ENCODE measurements at places on chromosomes 13 and 19. TPM values are rescaled to one million over a fixed set of nuclear protein-coding genes. Genes with fewer than 3 reads are reported as not detected.
A peak's percentile ranks its signal among the peaks of the same experiment; 100 is the strongest.

Gene RAD23A
- total RNA-seq = 65.6 TPM

Gene LYL1
- total RNA-seq = 1.4 TPM

Gene LPAR2
- 7.6 TPM for total RNA-seq

Gene NLRP13
- total RNA-seq = not detected

Gene CEACAM3
- not detected for total RNA-seq

Gene ECSIT
- total RNA-seq = 32.8 TPM

Gene LILRB5
- 0.32 TPM for total RNA-seq

GRCh38 chr13:112934078-112934477, 34.9 kb upstream of the MCF2L start:
- ATAC-seq = no peak

- ATAC-seq = no peak
Measured at GRCh38 chr13:94598281-94598680, 2.3 kb upstream of the TGDS start.

- ATAC-seq = peak; percentile 69
Measured at GRCh38 chr13:27533155-27533643, 82.8 kb upstream of the MTIF3 start.

DNA sequence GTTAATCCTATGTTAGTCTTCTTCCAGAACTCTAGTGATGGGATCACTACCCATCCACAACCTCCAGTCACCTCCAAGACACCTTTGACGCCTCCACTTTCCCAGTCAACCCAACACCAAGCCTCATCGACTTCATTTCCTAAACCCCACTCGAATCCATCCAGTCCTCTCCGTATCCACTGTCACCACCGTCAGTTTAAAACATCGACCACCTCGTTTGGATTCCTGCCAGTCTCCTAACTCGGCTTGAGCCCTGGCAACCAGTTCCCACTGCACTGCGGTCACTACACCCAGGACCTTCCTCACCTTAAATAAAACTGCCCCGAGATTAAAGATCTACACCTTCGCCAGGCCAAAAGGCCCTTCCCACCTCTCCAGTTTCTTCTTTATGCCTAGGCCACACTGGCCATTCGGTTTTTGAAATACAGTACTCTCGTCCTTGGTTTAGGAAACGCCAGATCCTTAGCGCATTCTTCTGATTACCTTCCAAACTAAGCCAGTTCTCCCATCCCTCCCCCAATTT, 1.2 kb downstream of the MTIF3 start:
- no peak for ATAC-seq

DNA sequence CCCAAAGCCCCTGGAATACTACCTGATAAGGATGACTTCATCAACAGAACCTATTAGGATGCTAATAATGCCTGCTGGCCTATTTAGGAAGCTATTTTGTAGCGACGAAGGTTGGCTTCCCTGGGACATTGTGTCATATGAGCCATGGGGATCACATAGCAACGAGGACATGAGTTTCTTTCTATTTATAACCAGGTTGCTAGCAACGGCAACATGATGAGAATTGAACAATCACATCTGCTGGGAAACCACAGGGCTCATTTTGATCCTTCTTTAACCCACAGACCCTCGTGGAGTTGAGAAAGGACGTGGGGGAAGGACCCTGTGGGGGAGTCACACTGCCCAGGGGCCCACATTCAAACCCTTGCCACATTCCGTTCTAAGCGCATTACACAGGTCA, 172.2 kb downstream of the COL4A1 start:
- no peak for ATAC-seq

- no peak for ATAC-seq
Measured at GRCh38 chr13:51361106-51361505, 21.6 kb downstream of the SERPINE3 start.

DNA sequence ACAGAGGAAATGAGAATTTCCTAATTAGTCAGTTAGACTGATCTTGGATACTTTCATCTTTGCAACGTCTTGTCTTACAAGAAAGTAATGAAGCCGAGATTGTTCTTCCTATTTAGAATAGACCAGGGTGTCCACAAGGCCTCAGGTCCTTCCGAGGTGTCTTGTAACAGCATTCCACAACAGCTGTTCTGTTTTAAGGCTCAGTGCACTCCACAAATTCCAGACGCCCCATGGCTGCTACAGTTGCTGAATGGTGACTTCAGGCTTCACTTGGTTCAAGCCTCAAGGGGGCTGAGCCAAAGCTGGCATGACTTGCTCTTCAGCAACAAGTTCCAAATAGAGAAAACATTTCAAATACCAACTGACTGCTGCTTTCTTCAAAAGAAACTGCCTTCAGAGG, 143.4 kb downstream of the SHISA2 start:
- ATAC-seq = no peak

- peak; percentile 58 for ATAC-seq
Measured at GRCh38 chr19:39951686-39952085, 17.3 kb upstream of the FCGBP start.

- ATAC-seq = no peak
Measured at GRCh38 chr13:80249516-80250212, 91.3 kb downstream of the SPRY2 start.

- ATAC-seq = no peak
Measured at GRCh38 chr19:36027696-36028095, 5.0 kb downstream of the CLIP3 start.

DNA sequence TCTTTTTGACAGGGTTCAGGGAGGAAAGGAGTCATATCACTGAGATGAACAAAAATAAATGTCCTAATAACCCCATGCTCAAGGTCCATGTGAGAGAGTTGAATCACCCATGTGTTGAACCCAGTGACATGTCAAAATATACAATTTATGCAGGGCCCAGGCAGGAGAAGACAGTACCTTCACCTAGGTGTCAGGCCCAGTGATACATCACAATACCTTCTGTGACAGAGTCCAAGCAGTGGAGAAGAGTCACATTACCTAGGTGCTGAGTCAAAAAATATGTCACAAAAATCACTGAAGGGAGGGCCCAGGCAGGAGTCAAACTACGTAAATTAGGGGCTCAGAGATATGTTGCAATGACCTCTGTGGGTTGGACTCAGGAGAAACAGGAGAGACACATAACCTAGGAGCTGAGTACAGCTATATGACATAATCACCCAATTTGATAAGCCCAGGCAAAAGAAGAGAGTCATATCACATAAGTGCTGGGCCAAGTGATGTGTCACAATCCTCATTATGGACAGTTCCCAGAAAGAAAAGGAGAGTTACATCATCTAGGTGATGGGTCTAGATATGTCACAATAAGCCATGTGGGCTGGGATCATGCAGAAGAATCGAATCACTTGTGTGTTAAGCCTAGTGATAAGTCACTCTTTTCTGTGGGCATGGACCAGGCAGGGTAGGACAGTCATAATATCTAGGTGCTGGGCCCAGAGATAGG, 13.8 kb upstream of the ZNF724 start:
- ATAC-seq = no peak

GRCh38 chr13:79423801-79424642, 18.0 kb upstream of the RBM26 start:
- peak; percentile 52 for ATAC-seq

GRCh38 chr13:21761770-21762169, 90.9 kb downstream of the FGF9 start:
- ATAC-seq = no peak

- peak; percentile 36 for ATAC-seq
Measured at GRCh38 chr19:2289714-2290435, 7.9 kb upstream of the PEAK3 start.

DNA sequence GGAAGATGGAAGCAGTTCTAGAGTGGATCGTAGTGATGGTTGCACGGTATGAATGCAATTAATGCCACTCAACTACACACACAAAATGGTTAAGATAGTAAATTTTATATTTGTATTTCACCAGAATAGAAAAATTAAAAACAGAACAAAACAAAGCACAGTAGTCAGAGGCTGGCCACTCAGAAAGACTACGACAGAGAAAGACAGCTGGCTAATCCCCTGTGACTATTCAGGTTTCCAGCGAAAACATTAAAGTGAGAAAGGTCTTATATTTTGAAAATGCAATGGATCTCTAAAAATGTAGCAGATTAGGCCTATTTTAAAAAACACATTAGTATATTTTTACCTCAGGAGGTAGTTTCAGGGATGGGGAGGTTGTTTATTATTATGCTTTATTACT, 131.3 kb upstream of the POSTN start:
- ATAC-seq = no peak

GRCh38 chr19:4369109-4369887, 25.9 kb downstream of the MPND start:
- peak; percentile 84 for ATAC-seq

- no peak for ATAC-seq
Measured at GRCh38 chr19:2627855-2628254, 74.6 kb downstream of the GNG7 start.

DNA sequence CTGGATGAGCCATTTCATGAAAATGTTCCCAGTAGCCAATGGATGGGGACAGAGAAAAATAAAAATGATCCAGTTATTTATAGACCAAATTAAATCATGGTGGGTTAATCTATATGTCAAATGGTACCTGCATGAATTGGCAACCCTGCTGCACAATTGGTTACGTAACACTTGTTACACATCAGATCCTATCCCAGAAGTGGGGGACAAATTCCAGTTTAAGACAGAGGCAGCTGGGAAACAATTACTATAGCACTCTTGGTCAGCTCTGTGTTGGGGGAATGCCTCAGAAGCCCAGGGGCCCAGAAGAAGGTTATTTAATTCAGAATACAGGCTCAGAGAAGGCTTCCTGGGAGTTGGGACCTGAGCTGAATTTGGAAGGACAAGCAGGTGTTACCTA, 81.1 kb upstream of the FLT1 start:
- ATAC-seq = no peak

DNA sequence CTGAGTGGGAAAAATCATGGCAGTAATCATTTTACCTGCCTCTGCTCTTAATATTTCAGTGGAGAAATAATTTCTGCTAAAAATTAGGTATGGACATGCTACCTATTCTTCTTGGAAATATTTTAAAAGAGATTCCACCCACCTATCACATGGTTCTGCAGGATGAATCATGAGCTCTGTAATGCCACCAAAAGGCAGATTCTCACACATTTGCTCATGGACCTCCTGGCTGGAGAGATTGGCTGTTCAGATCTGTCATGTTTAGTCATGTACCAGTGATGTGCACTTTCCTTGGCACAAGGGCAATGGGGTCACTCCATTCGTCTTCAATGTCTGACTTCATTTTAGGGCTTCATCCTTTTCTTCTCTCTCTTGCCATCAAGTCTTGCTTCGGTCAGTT, 101.8 kb upstream of the MBNL2 start:
- ATAC-seq = peak; percentile 27

DNA sequence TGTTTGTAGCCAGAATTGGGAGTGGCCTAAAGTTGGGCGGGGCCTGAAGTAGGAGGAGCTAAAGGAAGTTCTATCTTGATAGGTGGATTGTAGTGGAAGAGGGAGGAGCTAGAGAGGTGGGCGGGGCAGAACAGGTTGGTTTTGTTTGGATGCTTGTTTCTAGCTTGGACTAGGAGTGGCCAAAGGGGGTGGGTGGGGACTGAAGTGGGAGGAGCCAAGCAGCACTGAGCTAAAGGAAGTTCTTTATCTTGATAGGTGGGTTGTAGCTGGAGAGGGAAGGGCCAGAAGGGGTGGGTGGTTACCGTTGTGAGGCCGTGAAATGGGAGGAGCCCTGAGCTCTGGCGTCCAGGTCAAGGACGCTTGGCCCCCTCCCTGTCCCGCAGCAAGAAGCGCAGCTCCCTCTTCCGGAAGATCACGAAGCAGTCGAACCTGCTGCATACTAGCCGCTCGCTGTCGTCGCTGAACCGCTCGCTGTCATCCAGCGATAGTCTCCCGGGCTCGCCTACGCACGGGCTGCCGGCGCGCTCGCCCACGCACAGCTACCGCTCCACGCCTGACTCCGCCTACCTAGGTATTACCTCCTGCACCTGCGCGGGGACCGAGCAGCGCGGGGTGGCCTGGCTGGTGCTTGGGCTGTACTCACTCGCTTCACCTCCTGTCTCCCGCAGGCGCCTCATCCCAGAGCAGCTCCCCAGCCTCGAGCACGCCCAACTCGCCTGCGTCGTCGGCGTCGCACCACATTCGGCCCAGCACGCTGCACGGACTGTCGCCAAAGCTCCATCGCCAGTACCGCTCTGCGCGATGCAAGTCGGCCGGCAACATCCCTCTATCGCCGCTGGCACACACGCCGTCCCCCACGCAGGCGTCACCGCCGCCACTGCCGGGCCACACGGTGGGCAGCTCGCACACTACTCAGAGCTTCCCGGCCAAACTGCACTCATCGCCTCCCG, 8.0 kb downstream of the DNASE2 start:
- peak; percentile 80 for ATAC-seq

DNA sequence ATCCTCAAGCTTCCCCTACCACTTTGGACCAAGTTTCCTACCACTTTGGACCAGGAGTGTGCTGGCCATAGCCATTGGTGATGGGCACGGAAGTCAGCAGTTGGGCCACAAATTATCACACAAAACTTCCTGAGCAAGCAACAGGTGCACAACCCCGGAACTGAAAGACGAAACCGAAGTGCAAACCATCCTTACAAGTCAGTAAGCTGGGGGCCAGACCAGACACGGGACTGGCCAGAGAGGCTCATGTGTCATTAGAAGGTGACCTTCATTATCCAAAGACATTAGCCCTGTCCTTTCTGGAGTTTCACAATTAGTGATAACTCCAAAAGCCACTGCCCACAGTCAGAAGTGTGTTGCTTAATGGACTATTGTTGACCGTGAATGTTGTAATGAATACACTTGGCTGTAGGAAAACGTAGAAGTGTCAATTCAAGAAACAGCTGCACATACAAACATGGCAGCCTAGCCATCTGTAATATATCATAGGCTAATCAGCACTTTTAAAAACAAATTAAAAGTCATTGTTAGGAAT, 244.1 kb upstream of the IRS2 start:
- ATAC-seq = no peak

- ATAC-seq = no peak
Measured at GRCh38 chr13:103815619-103816018, 749.4 kb upstream of the SLC10A2 start.

GRCh38 chr13:45198041-45198440, 2.8 kb downstream of the KCTD4 start:
- no peak for ATAC-seq

- no peak for ATAC-seq
Measured at GRCh38 chr13:36288794-36289391, 8.7 kb downstream of the CCDC169 start.

DNA sequence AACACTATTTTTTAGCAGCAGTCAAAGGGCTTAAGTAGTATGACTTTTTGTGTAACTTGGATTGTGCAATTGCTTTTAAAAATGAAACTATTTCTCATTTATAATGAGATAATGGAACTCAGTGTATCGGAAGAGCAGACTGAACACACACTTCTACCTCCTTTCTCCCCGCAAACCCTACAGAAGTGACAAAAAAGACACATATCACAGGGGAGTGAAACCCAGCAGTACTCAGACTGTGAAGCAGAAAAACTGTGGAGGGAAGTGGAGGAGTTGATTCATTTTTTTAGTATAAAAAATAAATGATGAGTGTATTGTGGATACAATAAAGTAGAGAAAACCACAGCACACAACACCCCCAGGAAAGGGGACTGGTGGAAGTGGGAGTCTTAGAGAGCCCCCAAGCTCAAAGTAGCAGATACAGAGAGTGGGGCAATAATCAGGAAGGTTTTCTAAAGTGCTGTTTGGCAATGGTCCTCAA, 9.7 kb downstream of the LPAR6 start:
- no peak for ATAC-seq

DNA sequence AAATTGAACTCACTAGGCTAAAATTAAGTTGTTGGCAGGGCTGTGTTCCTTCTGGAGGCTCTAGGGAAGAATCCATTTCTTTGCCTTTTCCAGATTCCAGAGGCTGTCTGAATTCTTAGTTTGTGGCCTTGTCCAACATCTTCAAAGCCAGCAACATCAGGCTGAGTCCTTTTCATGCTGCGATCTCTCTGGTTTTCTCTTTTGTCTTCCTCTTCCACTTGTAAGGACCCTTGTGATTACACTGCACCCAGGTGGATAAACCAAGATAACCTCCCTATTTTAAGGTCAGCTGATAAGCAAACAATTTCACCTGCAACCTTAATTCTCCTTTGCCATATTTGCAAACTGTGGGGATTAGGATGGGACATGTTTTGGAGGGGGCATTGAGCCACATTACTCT, 11.5 kb downstream of the UTP14C start:
- no peak for ATAC-seq

Measured in esophagus mucosa (tissue), 1 donor.